GM20000 (cell line): ENCODE measurements at places on chromosomes 7 and 10.

DNA sequence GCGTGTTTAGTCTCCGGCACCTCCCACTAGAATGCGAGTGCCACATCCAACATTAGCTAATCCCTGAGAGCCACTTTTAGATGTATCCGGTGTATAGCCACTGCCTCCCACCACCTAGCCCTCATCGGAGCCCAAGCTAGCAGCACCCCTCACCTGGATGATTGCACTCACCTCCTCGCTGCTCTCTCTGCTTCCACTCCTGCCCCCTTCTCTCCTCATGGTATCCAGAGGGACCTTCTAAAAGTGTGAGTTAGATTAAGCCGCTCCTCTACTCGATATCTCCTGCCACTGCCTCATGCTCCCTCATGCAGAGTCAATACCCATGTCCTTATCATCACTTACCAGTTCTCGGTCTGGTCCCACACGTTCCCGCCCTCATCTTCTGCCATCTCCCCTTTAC, 125.3 kb downstream of the RAB11FIP2 start:
- DNase-seq, result no peak

GRCh38 chr7:79673969-79674368, 220.5 kb upstream of the MAGI2 start:
- DNase-seq, result no peak

DNA sequence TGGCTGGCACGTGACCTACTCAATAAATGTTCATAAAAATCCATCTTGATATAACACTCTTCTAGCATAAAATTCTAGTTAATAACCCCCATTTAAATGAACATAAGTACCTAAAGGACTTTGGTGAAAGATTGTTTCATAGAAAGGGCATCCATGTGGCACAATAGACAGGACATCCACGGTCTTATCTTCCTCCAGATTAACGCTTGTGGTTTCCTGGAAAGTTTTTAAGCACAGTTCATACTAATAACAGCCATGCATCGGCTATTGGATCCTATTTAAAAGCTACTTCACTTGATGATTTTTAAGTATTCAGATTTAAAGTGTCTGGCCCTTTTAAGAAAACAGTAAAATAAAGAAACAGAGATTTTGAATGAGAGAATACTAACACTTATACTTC, 288.3 kb downstream of the AHR start:
- DNase-seq, result no peak

- no peak for DNase-seq
These were observed 126.2 kb upstream of the NRP1 start for GRCh38 chr10:33460505-33461294.

GRCh38 chr10:11243425-11244222, 226.0 kb downstream of the CELF2 start:
- no peak for DNase-seq

- no peak for DNase-seq
These were observed 1.2 kb upstream of the MPP7 start for GRCh38 chr10:28304032-28304571.

DNA sequence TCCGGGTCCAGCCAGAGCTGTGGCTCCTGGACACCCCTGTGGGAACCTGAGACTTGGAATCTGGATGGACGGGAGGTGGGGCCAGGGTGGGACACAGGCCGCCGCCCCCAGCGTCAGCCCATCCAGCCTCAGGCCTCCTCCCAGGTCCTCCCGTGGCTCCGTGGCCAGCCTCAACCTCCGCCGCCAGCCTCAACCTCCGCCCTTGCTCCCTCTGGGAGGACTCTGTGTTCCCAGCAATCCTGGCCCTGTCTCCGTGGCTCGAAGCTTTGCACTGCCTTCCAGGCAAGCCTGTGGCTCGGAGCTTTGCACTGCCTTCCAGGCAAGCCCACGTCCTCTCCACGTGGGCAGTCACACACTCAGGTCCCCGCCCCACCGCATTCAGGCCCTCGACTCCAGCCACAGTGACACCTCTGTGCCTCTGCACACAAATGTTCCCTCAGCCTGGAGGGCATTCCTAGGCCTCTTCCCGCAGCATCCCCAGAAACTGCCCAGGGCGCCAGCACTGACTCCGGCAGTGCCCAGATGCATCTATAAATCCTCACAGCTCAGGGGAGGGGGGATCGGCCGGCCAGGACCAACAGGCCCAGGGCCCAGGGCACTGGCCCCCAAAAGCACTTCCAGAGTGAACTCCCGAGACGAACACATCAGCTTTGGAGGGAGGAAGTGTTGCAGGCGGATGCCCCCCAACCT, 44.7 kb upstream of the PDGFA start:
- no peak for DNase-seq

DNA sequence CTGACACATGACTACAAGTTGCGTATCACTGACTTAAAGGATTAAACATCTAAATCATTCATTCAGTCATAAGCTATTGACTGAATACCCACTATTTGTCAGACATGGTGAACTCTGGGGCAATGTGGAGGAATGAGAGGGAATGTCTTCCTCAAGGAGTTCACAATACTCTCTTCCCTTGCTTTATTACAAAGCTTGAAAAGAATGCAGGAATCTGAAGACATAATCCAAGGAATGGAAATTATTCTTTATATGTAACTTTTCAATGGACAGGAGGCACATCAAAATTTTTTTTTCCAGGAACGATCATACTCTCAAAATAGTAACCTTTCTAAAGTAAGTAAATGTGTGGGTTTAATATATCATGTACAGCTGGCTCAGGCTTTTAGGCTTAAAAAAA, 111.9 kb downstream of the ATXN7L1 start:
- DNase-seq, result no peak

GRCh38 chr10:126011995-126012394, 115.6 kb downstream of the FANK1 start:
- no peak for DNase-seq

DNA sequence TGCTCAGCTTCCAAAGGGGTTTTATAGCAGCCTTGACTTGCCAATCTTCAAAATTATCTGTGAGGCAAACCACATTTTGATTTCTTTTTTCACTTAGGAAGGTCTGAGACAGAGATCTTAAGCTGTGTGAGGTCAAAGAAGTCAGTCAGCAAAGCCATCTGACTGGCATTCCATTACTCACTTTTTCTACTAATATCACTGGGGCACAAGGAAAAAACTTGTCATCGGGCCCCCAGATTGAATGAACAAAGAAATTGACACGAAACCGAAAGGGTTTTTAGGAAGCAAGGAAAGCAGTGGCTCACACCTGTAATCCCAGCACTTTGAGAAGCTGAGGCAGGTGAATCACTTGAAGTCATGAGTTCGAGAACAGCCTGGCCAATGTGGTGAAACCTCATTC, 78.5 kb upstream of the FRMD4A start:
- DNase-seq, result no peak
